Activated T-cell treated with anti-CD3 and anti-CD28 coated beads, Interleukin-2, amount 50 U/mL, for 48 hours (primary cell): ENCODE measurements at places on chromosomes 5 and 9.

GRCh38 chr5:160197341-160198144, 31.8 kb upstream of the FABP6 start:
- DNase-seq, result no peak

DNA sequence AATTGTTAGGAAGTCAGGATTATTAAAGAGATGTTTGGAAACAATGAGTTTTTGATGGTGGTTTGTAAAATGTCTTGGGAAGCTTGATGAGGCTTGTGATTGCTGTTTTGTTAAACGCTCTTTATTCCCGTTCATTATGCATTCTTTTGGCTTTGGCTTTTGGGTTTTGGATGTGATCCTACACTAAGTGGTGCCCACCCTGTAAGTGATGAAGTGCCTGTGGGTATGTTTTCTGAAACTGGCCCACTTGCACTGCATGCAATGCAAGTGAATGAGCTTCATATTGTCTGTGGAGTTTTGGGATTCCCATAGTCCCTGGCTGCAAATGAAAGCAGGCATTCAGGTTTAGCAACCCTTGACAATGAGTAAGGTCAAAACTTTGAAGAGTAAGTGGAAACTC, 1035.5 kb upstream of the WWC1 start:
- DNase-seq, result no peak

DNA sequence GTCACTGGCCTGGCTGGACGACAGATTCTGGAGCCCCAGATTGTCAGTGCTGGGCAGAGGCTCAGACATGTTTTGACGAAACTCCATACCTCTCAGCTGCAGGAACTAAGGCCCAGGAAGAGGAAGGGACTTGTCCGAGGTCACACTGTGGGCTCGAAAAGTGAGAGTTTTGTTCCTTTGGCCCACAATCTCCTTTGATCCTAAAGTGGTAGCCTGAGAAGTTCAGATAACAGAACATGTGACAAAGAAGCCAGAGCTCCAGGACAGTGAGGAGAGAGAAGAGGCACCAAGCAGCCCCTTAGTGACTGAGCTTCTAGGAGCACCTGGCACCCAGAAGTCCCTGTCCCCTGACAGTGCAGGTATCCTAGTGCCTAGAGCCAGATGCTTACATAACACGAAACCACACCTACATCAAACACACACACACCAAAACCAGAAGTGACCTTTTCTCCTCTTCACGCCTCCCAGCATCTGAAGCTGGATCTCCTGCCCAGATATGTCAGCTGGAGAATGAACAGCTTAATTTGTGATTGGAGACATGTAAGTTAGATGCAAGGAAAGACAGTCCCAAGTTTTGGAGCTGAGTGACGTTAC, 88.9 kb downstream of the ADRB2 start:
- DNase-seq, result no peak

DNA sequence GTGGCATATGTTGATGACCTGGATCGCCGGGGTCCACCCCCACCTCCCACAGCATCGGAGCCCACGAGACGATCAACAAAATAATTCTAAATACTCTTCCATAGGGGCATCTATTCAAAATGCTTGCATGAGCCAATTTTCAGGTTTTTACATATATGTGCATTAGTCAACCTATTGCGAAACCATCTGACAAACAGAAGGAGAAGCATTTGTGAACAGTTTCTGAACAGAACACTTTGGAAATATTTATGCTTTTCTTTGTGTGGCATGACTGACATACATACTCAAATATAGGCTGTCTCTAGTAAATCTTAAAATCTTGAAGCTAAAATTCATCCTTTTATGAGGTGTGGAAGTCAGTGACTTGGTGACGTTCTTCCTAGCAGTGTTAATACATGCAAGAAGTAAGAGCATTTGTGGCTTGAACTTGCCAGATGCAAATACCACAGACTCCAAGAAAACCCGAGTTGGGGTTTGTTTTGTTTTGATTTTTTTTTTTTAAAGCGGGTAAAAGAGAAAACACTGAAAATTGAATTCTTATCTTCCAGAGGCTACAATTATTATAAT, 5.3 kb downstream of the GPR151 start:
- DNase-seq, result no peak

DNA sequence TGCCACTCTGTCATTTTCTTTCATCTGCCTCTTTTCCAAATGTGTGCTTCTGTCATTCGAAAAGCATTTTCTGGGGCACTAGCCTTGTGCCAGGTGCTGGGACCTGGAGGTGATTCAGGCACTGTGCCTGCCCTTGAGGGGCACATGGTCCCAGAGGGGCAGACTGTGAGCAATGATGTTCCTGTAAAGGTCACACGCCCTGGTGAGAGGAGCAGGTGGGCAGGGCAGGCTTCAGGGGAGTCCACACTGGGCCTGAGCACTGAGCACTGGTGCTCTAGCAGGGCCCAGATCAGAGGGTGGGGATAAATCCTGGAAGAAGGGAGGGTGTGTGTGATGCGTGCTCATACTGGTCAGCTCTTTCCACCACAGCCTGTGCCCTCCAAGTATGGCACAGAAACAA, 77.8 kb downstream of the COL15A1 start:
- DNase-seq, result peak; percentile 11

DNA sequence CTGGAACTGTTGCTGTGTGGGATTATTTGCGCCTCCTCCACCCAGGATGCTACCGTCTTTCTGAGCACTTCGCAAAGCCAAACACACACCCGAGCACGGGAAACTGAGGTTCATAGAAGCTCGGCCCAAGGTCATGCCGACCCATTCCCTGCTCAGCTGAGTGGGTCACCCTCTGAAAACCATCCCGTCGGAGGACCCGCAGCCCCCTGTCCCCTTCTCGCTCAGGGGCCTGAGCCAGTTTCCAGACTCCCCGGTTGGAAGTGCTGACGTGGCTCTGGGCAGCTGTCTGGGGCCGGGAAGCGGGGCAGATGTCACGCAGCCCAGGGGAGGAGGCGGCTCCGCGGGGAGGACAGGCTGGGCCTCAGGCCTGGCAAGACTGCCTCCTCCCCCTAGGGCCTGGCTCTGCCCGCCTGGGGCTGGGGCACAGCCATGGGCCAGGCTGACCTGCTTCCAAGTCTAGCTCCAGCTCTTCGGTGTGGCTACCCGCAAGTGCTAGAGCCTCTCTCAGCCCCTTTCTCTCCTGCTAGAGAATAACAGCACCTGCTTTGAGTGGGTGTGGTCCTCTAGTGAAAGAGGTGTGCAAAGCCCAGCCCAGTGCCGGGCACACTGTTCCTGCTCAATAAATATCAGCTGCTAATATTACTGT, 9.9 kb upstream of the CXXC5 start:
- peak; percentile 34 for DNase-seq

DNA sequence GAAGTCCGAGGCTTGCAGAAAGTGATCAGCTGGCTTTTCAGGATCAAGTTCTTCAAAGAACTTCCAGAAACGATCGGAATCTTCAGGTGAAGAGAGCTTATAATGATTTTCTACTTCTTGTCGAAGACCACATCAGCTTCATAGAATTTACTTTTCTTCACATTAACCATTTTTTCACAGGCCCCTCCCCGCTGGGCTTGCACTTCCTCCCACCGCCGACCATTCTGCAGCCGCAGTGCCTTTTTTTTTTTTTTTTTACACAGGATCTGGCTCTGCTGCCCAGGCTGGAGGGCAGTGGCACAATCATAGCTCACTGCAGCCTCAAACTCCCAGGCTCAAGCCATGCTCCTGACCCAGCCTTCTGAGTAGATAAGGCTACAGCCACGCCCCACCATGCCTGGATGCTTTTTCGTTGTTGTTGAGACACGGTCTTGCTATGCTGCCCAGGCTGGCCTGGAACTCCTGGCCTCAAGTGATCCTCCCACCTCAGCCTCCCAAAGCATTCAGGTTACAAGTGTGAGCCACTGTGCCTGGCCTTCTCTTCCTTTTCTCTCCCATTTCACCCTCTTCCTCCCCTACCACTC, 15.3 kb upstream of the RNF130 start:
- no peak for DNase-seq

DNA sequence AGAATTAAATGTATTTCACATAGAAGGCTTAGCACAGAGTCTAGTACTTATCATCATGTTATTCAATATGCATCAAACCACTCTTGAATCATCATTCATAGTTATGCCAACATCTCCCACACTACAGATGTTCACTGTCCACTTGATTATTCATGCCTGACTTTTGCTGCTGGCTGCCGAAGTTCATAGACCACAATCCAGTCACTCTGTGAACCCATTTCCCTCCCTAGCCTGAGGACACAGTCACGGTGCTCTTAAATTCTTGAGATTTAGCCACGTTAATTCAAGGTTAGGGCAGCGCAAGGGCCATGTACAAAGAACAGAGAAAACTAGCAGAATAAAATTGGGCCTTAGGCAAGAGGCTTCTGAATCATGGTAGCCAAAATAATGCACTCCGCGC, 32.4 kb downstream of the ABCA1 start:
- no peak for DNase-seq

DNA sequence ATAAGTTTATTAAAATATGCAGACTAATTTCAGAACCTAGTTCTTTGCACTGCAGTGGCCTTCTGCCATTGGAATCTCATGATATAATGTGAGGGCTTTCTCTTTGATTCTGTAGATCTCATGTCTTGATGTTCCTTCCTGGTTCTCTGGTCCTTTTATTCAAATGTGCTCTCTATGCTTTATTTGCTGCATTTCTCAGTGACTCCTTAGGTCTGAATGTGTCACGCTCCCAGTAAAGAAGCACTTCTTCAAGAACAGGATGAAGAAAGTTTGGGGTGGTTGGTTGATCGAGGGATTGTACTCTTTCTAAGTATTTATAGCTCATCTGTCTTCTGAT, 122.6 kb downstream of the GDNF start:
- no peak for DNase-seq

DNA sequence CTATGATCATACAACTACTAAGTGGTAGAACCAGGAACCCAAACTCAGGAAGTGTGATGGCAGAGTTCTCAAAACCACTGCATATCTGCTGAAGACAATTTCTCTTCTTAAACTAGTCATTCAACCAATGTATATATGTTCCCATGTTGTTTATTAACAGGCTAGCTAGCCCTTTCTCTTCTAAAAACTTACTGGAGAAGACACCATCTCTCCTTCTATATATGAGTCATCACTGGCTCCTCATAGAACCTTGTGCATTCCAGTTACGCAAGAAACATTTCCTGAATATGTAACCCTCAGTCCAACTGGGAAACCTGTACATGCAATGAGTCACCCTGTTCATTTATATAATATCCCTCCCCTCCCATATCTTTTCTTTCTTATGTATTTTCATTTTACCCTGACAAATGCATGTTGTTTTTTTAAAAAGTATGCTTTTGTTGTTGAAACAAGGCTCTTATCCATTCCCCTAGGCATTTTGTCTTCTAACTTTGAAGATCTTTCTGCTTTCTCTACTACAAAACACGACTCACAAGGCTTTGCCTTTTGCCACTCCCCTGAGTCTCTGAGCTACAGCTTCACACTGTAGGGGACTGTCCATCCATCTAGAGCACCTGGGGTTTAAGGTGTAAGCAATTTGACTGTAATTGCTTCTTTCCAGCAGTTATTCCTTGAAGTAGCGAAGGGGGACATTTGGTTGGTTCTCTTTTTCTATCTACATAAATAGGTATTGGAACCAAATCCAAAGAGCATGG, 119.5 kb downstream of the ANXA1 start:
- DNase-seq, result no peak

DNA sequence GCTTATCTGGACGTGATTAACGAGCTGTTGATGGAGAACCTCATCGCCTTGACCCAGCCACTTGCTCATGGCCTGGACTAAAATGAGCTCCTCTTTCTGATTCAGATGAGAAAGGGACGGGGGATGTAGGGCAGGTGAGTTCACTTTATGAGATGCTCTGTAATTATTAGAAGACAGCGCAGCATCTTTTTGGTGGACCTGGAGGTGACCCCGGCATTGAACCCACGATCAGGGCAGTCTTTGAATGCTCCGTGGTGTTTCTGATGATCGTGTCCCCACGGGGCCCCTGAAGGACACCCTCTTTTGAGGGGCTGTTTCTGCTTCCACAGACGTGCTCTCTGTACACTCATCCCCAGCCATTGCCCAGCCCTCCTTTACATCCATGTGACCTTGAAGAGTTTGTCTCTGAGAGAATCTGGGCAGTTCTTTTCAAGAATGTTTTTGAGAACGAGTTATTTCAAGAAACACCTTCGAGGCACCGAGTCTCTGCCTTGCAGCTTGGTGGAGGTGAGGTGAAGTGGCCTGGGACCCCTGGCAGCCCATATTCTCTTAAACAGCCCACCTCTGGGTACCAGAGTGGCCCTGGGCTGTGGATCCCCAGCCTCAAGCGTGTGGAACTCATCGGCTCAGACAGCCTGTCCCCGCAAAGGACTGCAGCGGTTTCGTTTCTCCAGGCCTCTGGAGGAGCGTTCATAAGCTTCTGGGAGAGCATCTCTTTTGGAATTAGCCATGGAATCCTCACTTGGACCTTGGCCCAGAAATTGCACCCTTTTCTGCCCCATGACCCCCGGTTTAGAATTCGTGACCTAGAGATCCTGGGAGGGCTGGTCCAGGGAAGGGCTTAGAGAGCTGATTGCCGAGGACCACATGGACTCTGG, 50.3 kb downstream of the COL5A1 start:
- no peak for DNase-seq

DNA sequence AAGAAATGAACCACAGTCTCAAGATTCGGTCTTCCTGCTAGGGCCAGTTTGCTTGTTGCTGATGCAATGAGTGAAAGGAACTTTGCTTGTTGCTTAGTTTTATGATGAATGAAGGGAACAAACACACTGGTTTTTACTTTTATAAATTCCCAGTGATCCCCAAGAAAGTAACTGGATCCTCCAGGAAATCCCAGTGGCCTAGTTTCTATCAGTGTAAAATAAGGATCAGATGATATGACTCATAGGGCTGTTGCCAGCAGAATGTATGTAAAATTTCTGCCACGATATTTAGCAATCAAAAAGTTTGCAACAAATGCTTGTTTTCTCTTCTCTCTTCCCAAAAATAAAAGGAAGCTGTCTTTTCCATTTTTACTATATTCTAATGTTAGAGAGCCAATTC, 160.1 kb upstream of the CDKN2B start:
- DNase-seq, result no peak

GRCh38 chr9:117189121-117189520, 225.7 kb downstream of the ASTN2 start:
- DNase-seq, result no peak

DNA sequence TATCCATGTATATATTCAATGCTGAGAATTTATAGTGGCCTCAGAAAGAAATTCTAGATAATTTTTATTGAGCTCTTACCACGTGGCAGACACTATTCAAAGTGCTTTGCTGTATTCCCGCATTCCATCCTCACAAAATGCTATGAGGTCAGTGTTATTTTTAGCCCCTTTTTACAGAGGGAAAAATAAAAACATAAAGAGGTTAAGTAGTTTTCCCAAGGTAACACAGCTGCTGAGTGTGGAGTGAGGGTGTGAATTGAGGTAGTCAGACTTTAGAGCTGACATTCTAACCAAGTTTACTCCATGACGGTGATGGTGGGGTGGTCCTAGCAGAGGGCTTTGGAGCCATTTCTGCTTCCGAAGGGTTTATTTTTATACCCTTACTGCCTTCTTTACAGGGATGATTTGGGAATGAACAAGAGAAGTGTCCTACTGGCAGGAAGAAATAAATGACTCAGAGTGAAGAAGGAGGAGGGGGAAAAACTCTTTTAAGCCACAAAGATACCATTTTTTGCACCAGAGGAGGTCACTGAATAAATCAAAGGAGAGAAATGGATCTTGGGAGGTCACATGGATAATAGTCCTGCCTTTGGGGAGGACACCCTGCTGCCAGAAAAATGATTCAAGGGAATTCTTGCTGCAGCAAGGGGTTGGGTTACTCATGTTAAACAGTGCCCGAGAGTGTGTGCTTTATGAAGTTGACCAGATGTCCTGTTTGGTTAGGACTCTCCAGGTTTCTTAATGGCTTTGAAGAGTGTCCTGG, 76.1 kb downstream of the HMHB1 start:
- DNase-seq, result no peak
